ENCODE measurements at places on chromosomes 1 and 21.

GRCh38 chr1:71357708-71358107, 276.9 kb upstream of the ZRANB2 start:
- H3K4me1 ChIP-seq = no peaks in the 10 kb centered on the region
- H3K27ac ChIP-seq = no peak overlapping the region
- DNase-seq = no peak
- H3K36me3 ChIP-seq = no peaks in the 10 kb centered on the region

- H3K4me1 ChIP-seq = no peaks in the 10 kb centered on the region
- H3K4me3 ChIP-seq = no peak overlapping the region
- DNase-seq = no peak
- no peak overlapping the region for H3K27ac ChIP-seq
Measured at GRCh38 chr1:169138866-169139670, 32.6 kb downstream of the ATP1B1 start.

GRCh38 chr1:229254910-229255541, 15.9 kb upstream of the RAB4A start:
- no peaks in the 10 kb centered on the region for H3K27me3 ChIP-seq
- no peak overlapping the region for H3K27ac ChIP-seq
- H3K4me3 ChIP-seq = no peak overlapping the region
- no peaks in the 10 kb centered on the region for H3K36me3 ChIP-seq
- H3K4me1 ChIP-seq = peaks cover 45% of the 10 kb centered on the region
- no peak for DNase-seq

- no peak overlapping the region for H3K4me3 ChIP-seq
- H3K4me1 ChIP-seq = no peaks in the 10 kb centered on the region
- no peaks in the 10 kb centered on the region for H3K36me3 ChIP-seq
- no peaks in the 10 kb centered on the region for H3K27me3 ChIP-seq
- no peak for DNase-seq
- H3K27ac ChIP-seq = no peak overlapping the region
Measured at GRCh38 chr1:80457409-80457808, 1343.3 kb upstream of the ADGRL2 start.

DNA sequence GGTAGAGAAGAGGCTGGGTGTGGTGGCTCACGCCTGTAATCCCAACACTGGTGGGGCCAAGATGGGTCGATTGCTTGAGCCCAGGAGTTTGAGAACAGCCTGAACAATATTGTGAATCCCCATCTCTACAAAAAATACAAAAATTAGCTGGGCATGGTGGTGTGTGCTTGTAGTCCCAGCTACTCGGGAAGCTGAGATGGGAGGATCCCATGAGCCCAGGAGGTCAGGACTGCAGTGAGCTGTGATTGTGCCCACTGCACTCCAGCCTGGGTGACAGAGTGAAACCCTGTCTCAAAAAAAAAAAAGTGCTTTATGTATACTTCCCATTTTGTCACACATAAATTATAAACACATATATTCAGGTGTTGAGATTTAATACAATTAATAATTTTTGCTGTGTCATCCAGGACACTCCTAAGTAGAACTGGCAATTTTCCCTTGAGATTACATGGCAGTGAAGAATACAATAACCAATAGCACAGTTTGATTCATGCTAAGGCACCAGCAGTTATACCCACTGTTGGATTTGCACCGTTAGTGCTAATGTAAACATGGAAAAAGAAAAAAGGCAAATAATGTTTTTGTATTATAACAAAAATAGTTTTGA, 15.5 kb downstream of the GABPB2 start:
- no peak overlapping the region for H3K27ac ChIP-seq
- DNase-seq = no peak
- no peaks in the 10 kb centered on the region for H3K36me3 ChIP-seq

GRCh38 chr1:159663552-159663951, 50.8 kb downstream of the CRP start:
- no peak overlapping the region for H3K4me3 ChIP-seq
- H3K36me3 ChIP-seq = no peaks in the 10 kb centered on the region
- no peak for DNase-seq
- H3K4me1 ChIP-seq = no peaks in the 10 kb centered on the region
- no peaks in the 10 kb centered on the region for H3K27me3 ChIP-seq
